Central memory CD4-positive, alpha-beta T cell (primary cell): ENCODE measurements at places on chromosomes 7 and 10.

DNA sequence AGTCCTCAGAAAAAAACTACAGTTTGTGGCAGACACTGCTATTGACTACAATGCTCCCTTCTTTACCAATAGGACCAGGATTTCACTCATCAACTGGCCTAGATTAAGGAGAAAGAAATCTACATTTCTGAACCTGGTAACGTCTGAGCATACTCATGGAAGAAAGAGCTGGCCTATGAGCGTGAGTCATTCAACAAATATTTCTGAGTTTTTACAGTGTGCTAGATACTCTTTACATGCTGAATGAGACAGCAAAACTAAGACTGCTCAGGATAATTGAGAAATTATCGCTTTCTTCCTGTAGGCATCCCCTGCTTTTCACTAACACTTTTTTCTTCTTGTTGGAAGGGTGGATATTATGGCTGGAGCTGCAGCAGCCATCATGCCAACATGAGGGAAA is 609.7 kb downstream of the TNS3 start:
- DNase-seq: no peak

GRCh38 chr10:47401874-47402640 is 18.0 kb upstream of the ZNF488 start:
- no peak for DNase-seq

- DNase-seq: no peak
These were observed 54.2 kb downstream of the TRIL start for GRCh38 chr7:28903730-28904577.

DNA sequence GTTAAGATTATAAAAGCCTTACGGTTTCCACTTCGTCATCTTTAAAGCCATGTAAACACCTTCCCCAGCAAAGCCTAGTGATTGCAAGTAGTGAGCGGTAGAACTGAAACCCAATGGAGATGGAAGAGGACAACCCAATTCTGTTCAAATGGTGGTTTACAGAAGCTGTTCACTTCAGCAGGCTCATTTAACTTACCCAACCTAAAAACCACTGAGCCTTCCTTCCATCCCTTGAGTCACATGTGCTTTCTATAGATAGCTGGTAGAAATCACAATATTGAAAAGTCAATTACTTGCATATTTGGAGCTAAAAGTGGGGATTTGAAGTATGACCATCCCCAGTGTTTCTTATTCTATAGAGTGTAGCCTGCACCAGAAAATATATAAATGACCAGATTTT is 667.7 kb downstream of the SUGCT start:
- no peak for DNase-seq

DNA sequence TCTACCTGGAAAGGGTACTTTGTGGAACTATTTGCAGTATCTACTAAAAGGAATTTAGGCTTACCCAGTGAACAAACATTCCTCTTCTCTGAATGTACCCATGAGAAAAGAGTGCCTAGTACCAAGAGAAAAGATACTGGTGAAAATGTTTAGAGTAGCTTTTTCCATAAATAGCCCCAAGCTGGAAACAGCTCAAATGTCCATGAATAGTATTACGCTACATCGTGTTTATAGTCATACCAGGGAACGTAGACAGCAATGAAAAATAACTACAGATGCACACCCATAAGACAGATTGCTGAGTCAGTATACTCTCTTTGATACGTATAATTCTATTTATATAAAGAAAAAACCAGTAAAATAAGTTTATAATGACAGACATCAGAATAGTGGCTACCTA is 285.9 kb downstream of the KLF6 start:
- no peak for DNase-seq

DNA sequence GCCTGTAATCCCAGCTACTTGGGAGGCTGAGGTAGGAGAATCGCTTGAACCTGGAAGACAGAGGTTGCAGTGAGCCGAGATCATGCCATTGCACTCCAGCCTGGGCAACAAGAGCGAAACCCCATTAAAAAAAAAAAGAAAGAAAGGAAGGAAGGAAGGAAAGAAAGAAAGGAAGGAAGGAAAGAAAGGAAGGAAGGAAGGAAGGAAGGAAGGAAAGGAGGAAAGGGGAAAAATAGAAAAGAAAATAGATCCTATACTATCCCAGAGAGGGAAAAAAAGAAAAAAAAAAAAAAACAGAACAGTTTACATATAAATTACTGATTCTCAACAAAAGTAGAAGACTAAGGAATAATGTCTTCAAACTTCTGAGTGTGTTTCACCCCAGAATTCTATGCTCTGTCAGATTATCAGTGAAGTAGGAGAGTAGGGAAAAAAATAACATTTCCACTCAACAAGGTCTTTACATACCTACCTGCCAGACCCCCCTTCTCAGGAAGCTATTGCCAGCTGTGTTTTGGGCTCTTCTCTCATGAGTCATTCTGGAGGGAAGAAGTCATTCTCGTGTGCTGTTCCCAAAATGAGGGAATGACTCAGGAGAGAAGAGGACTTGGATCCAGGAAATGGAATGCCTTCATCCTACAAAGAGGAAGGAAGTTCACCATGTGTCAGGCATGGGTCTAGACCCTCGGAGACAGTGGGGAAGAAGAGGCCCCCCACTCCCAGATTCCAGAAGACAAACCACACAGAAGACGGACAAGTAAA is 20.9 kb downstream of the RGS10 start:
- DNase-seq: no peak
